Frontal cortex (tissue), 4 donors: ENCODE measurements at places on chromosomes 16 and 17.

GRCh38 chr17:4557626-4558346 is 2.6 kb downstream of the GGT6 start:
- no peak for DNase-seq

DNA sequence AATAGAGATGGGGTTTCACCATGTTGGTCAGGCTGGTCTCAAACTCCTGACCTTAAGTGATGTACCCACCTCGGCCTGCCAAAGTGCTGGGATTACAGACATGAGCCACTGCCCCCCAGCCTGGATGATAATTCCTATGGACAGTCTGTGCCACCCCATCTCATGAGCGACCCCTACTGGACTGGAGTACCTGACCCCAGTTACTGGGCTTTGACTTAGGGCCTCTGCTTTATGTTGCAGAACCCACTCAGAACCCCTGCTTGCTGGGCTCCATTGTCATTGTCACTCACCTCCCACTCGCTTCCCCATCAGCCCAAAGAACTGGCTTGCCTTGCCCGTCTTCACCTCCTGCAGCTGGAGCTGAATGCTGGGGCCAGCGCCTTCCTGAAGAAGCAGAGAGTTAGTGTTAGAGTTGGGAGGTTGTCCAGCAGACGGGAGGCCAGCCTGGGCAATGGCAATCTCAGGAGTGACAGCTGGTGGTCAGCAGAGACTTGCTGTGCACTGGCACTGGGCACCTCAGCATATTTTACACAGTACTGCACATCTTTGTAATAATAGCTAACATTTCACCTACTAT is 4.0 kb downstream of the TAC4 start:
- no peak for DNase-seq

GRCh38 chr17:39569126-39569525 is 38.6 kb downstream of the NEUROD2 start:
- DNase-seq: no peak

DNA sequence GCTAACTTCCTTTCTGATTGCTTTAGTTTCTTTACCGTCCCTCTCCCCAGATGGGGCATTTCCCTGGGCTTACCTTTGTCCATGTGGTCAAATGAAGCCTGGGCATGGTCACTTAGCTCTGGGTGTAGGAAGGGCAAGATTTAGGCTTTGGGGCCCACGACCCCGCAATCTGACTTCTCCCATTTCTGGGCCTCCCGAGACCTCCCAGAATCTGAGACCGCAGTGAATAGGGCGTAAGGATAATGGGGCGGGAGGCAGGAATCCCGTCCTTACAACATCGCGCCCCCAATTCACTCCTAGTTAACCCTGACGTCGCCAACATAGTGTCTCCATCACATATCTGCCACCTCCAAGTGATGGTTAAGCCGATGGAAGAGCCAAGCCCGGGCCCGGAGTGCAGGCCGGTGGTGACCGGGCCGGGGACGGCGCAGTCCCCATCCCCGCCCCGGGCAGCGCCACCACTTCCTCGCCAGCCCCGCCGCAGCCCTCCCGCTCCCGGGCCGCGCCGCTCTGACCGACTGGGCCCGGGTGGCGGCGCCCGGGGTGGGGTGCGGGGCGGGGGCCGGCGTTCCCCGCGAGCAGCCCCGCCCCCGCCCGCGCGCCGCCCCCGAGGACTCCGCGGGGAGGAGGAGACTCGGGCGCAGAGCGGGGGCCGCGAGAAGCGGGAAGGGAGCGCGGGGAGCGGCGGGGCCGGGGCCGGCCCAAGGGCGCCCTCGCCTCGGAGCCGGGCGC is at the start of gene RHBDL3:
Gene RHBDL3, plus strand, starts transcription at position 641 of the 732 bp plus-strand sequence. CDS start 358 bp downstream, outside the sequence.
- peak; percentile 82 for DNase-seq

DNA sequence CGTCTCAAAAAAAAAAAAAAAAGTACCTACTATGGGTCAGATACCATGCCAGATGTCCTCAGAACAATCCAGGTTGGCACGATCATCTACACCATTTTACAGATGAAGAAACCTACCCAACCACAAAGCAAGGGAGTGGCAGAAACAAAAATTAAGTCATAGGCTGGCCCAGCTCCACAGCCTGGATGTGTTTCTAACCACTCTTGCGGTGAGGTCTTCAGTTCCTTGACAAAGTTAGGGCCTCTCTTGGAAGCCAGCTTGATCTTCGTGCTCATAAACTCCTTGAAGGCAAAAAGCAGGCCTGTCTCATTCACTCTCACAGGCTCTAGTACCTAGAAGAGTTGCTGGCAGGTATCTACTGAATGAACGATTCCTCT is 6.2 kb downstream of the GGA2 start:
- DNase-seq: no peak

DNA sequence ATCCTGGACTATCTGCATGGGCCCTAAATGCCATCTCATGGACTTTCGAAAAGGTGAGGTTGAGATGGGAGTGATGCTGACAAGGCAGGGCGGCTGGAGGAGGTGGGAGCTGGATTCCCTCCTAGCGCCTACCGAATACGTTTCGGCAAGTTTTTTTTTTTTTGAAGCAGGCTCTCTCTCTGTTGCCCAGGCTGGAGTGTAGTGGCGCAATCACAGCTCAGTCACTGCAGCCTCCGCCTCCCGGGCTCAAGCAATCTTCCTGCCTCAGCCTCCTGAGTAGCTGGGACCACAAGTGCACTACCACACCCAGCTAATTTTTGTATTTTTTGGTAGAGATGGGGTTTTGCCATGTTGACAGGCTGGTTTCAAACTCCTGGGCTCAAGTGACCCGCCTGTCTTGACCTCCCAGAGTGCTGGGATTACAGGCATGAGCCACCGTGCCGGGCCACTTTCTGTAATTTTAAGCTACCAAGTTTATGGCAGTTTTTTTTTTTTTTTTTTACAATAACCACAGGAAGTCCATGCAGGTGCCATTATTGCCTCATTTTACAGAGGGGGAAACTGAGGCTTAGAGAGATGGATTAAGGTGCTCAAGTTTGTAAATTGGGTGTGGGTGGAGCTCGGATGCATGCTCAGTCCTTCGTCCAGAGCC is 246.4 kb downstream of the PRKCA start:
- no peak for DNase-seq

DNA sequence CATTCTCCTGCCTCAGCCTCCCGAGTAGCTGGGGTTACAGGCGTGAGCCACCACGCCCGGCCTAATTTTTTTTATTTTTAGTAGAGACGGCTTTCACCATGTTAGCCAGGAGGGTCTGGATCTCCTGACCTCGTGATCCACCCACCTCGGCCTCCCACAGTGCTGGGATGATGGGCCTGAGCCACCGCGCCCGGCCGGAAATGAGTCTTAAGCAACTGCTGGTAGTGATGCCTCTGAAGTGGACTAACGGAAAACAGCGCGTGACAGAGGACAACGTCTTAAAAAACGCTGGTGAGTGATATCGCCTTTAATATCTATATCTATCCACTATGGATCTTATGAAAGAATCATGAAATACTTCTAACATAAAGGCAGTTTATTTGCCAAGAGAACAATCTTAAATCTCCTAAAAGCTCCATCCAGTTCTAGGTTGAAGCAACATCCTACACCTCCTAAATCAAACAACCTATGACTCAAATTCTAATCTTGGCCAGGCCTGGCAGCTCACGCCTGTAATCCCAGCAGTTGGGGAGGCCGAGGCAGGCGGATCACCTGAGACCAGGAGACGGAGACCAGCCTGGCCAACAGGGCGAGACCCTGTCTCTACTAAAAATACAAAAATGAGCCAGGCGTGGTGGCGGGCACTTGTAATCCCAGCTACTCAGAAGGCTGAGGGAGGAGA is 69.8 kb downstream of the NXN start:
- no peak for DNase-seq

- no peak for DNase-seq
These were observed 10.0 kb upstream of the CD300LD start for GRCh38 chr17:74601944-74602572.

GRCh38 chr17:38733982-38734973 is 4.1 kb downstream of the CISD3 start:
- DNase-seq: no peak
